NCI-H2171 (cell line): ENCODE measurements at places on chromosomes 7 and 10.

GRCh38 chr7:47647181-47647917 is 65.4 kb upstream of the TNS3 start:
- no peak for DNase-seq

DNA sequence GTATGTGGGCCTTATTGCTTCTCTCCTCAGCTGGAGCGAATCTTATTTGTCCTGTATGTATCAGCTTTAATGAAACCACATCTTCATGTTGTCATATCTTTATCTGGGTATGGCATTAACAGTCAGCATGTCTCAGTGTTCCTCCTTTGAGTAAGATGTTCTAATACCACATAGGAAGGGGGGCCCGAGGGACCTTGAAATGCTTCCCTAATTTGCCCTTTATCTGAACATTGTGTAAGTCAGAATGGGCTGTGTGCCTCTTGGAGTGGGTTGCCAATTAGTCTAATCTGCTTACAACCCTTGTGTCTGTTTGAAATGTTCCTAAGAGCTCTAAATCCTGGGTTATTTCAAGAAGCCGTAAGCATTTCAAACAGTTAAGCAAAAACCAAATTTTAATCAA is 623.8 kb downstream of the SUGCT start:
- DNase-seq, result no peak

DNA sequence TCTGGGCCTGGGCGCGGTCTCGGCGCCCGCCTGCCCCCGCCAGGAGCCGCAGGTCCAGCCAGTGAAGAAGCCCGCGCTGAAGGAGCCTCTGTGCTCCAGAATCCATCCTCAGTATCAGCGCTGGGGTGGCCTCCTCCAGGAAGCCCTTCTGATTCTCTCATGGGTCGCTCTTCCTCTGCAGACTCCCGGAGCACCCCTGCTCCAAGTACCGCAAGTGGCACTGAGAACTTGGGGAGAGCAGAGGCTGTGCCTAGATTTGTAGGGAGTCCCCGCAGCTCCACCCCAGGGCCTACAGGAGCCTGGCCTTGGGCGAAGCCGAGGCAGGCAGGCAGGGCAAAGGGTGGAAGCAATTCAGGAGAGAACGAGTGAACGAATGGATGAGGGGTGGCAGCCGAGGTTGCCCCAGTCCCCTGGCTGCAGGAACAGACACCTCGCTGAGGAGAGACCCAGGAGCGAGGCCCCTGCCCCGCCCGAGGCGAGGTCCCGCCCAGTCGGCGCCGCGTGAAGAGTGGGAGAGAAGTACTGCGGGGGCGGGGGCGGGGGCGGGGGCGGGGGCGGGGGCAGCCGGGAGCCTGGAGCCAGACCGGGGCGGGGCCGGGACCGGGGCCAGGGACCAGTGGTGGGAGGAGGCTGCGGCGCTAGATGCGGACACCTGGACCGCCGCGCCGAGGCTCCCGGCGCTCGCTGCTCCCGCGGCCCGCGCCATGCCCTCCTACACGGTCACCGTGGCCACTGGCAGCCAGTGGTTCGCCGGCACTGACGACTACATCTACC is at the start of gene ALOX5:
ALOX5 (plus strand) TSS at position 641 of the 774 bp plus-strand sequence; CDS start at position 705, 64 bp downstream.
- DNase-seq, result peak; percentile 38

- DNase-seq, result no peak
These were observed 132.6 kb upstream of the NAMPT start for GRCh38 chr7:106417273-106417902.

DNA sequence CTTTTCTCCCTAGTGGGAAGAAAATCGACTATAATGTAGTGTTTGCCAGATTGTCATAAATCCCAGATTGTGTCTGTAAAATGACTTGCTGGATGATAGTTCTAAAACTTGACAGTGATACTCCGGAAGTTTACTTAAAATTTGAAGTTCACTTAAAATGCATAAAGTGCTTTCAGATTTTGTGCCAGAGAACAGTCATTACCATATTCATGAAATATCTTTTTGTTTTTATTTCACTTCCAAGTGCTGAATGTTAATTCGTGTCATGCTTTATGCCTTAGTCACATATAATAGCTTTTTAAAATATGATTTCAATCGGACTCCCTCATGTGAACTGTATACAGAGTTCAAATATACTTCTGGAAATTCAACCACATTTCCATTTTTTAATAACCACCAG is 30.4 kb downstream of the PRPF18 start:
- DNase-seq, result no peak

GRCh38 chr10:4532467-4532866 is 293.5 kb upstream of the AKR1E2 start:
- DNase-seq, result no peak

DNA sequence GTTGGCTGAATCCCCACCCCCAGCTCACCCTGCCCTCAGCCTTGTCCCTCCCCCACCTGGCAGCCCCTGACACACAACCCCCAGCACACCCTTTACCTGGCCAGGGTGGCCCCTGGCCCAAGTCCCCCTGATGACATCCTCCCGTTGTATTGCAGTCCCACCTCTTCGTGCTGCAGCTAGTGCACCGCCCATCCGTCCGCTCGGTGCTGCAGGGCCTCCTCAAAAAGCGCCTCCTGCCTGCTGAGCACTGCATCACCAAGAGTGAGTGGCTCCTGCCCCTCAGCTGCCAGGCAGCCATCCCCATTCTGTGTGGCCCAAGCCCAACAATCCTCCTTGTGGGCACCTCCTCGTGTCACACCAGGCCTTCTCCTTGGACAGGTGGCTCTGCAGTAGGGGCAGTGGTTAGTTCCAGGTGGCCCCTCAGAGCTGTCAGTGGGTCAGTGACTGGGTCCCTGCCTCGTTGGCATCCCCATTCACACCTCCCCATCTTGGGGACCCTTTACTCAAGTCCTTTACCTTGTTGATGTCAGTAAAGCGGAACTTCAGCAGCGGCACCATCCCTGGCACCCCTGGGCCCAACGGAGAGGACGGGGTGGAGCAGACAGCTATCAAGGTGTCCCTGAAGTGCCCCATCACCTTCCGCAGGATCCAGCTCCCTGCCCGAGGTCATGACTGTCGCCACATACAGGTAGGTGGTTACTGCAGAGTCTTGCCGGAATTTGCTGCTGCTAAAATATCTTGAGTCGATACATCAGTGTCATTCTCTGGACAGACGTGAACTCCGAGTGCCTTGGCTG is 14.3 kb downstream of the ZMIZ2 start:
- no peak for DNase-seq

GRCh38 chr10:3107426-3107961 is 40.1 kb downstream of the PFKP start:
- no peak for DNase-seq

DNA sequence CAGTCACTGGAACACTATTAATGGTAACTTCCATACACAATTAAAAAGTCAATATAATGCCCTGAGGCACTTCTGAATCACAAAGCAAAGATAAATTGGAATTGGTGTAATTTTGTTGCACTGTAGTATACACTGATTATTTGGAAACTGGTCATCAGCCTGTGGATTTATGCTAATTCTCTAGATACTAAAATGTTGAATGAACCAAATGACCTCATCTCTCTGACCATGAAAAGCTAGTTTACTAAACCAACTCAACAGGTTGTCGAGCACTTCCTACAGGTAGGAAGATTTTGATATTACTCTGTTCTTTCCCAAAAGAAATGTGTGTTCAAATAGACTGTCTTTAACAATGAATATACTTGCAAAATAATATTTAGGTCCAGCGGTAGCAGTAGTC is 5.3 kb downstream of the NRP1 start:
- DNase-seq, result no peak

GRCh38 chr7:100546129-100546925 is 7.3 kb downstream of the AGFG2 start:
- no peak for DNase-seq

- DNase-seq, result no peak
These were observed 73.3 kb downstream of the FAM53B start for GRCh38 chr10:124670849-124671248.

- DNase-seq, result peak; percentile 74
These were observed 16.1 kb upstream of the PTTG1IP2 start for GRCh38 chr7:90453259-90453891.

DNA sequence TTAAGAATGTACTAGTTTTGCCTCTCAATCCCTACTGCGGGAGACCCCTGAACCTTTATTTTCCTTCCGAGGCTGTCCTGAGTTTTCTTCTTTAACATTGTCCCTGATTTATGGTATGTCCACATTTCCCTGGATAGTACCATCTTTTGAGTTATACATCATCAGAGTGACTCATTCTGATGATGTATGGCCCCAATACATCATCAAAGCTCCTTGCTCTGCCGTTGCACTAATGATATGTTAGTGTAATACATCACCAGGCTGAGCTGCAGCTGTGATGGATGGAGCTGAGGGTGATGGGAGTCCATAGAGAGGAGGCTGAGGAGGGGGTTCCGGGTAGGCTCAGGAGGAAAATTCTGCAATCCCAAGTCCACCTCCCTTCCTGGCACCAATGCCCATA is 986.5 kb downstream of the KCNMA1 start:
- DNase-seq, result no peak

DNA sequence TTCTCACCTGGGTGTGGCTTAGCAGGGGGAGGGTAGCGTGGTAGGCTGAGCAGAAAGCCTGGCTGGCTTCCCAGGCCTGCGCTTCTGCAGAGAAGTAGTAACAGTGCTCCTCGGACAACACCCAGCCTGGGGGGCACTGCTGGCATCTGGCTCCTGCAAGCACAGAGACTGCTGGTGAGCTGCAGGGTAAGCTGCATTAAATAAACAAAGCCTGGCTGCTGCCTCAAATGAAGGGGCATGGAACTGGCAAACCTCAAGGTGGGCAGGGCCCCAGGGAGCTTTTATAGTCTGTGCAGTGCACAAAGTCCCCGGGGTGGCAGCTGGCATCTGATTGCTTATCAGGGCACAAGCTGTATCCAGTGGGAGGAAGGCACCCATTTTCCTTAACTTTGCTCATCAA is 3.9 kb downstream of the KLRG2 start:
- peak; percentile 49 for DNase-seq

DNA sequence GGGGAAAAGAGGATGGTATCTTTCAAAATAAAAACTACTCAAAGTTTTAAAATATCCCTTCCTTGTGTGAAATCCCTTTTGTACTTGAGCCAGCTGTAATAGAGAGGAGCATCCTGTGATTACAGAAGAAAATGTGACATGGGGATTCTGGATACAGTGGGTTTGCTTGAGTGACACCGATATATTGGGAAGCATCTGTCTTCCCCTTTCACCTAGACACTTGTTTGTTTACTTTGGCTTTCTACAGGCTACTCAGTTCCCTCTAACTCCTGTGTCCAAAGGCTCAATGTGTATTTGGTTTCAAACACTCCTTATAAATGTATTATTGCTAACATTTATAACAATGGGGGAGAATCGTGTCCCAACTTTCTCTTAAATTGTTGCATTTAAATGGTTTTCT is 24.4 kb downstream of the CPED1 start:
- DNase-seq, result no peak

DNA sequence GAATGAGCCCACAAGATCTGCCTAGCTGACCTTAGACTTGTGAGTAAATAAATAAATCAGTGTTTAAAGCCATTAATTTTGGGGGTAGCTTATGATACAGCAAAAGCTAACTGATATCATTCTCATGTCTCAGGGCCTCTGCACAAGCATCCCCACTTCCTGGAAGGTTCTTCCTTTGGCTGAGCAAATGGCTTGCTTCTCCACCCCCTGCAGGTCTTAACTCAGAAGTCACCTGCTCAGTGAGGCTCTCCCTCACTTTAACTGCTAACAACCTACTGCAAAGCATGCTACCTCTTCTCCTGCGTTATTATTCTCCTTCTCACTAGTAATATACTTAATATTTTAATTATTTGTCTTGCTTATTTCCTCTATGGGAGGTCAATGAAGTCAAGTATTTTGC is 167.3 kb downstream of the TPK1 start:
- no peak for DNase-seq

- no peak for DNase-seq
These were observed 192.3 kb upstream of the PITRM1 start for GRCh38 chr10:3364768-3365480.
